ENCODE measurements at places on chromosomes 1 and 21.

- DNase-seq = no peak
Observed at GRCh38 chr1:91507328-91507727, 6.7 kb downstream of the CDC7 start.

GRCh38 chr1:79629414-79629813 lies 622.9 kb upstream of the ADGRL4 start:
- DNase-seq = no peak

GRCh38 chr1:21308847-21309652 lies 18.8 kb upstream of the ECE1 start:
- no peak for DNase-seq

- DNase-seq = no peak
Observed at GRCh38 chr1:226882631-226883409, 12.4 kb downstream of the PSEN2 start.

- DNase-seq = no peak
Observed at GRCh38 chr1:41448821-41449220, 35.7 kb downstream of the EDN2 start.

- DNase-seq = no peak
Observed at GRCh38 chr1:248926401-248927182, 20.6 kb downstream of the PGBD2 start.

GRCh38 chr1:45400049-45400448 lies 59.8 kb upstream of the MUTYH start:
- no peak for DNase-seq

DNA sequence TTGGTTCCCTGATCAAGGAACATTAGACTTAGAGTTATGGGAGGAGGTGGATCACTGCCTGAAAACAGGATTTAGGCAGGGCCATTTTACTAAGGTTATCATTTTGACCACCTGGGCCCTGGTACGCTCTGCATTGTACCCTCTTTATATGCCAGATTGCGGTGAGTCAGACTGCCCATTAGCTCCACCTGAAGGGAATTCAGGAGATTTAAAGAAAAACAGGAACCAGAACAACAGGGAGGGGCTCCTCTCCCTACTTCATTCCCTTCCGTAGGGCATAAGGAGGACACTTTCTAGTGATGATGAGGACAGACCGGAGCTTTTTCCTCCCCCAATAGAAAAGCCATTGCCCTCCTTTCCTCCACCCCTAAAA lies 20.6 kb upstream of the ITLN1 start:
- no peak for DNase-seq

DNA sequence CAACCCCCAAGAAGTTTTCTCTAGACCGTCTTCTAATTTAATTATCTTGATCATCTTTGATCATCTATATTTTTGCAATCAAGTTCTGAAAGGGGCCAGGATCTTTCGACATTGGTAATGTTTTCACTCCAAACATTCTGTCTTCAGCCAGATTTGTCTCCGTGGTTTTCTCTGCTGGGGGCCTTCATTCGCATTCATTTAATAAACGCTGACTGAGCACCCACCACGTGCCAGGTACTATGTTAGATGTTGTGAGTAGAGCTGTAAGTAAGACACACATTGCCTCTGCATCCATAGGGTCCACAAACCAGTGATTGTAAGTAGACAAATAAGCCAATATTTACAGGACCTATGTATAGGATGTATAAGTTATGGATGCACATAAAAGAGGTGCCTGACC lies 134.5 kb upstream of the MROH9 start:
- DNase-seq = no peak

DNA sequence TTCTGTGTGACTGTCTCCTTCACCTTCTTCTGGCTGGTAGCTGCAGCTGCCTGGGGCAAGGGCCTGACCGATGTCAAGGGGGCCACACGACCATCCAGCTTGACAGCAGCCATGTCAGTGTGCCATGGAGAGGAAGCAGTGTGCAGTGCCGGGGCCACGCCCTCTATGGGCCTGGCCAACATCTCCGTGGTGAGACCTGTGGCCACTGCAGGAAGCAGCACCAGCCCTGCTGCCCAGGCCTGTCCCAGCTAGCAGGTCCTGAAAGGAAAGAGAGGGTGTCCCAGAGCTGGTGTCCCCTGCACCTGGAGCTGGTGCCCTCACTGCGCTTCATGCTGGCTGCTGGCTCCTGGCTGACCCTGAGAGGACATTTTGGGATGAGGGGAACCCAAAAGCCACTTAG lies 5.9 kb upstream of the ATXN7L2 start:
- DNase-seq = no peak

- peak; percentile 26 for DNase-seq
Observed at GRCh38 chr21:33751120-33751519, 108.8 kb downstream of the ITSN1 start.

- no peak for DNase-seq
Observed at GRCh38 chr1:248618878-248619277, 16.0 kb downstream of the OR2T11 start.

DNA sequence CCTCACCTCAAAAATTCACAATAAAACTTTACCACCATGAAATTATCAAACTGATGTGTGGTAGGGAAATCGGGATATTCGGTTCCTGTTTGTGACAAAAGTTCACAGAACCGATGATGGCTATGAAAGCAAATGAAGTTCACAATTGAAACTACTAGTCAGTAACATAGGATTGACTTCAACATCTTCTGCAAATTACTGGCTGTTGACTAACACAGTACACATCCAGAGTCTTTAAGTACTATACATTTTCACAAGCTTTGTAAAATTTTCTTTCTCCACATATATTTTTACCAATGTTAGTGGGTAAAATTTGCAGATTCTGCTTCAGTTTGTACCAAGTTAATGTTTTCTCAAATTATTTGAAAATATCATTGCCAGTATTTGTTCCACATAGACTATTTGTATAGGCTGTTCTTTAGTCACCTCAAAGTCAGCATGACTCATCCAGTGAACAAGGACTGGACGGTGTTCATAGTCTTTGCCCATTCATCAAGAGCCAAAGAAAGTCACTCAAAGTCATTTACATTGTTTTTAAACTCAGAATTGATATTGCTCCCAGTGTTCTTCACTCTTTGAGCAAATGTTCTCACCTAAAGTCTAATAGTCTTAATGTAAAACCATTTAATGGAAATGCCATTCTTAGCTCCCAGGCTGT lies 213.4 kb downstream of the USP25 start:
- no peak for DNase-seq

Measured in HFF-Myc (cell line).